ENCODE measurements at places on chromosomes 4 and X.

- no peaks in the 10 kb centered on the region for H3K36me3 ChIP-seq
- no peak overlapping the region for H3K27ac ChIP-seq
- DNase-seq = no peak
- H3K4me3 ChIP-seq = peak overlapping the region; percentile 12
- H3K27me3 ChIP-seq = no peaks in the 10 kb centered on the region
Measured at GRCh38 chr4:174119830-174120229, 163.6 kb downstream of the FBXO8 start.

DNA sequence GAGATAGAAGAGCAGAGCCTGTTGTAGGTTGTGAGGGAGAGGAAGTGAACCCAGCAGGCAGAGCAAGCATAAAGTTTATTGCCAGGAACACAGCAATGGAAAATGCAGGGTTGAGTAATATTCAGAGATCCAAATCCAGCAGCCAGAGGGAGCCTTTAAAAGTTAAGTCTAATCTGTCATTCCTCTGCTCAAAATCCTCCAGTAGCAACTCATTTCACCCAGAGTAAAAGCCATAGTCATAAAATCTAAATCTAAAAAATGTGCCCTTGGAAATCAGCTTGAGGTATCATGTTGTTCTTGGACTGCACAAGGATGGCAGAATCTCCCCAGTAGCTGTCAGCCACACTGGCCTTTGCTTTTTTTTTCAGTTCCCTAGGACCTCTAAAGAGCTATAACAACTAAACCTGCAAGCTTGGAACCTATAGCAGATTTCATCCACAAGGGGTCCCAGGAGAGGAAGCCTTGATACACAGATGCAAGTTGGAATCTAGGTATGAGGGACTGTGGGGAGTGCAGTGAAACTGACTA, 62.9 kb upstream of the FRAS1 start:
- H3K4me1 ChIP-seq = peaks cover 5% of the 10 kb centered on the region
- no peaks in the 10 kb centered on the region for H3K36me3 ChIP-seq

- H3K27me3 ChIP-seq = no peaks in the 10 kb centered on the region
- H3K4me1 ChIP-seq = no peaks in the 10 kb centered on the region
- H3K36me3 ChIP-seq = no peaks in the 10 kb centered on the region
- no peak for DNase-seq
Measured at GRCh38 chrX:67353651-67354370, 190.0 kb upstream of the AR start.

GRCh38 chrX:136202889-136203288, 48.3 kb downstream of the MAP7D3 start:
- DNase-seq = no peak
- H3K4me3 ChIP-seq = no peak overlapping the region
- H3K36me3 ChIP-seq = no peaks in the 10 kb centered on the region
- H3K27me3 ChIP-seq = no peaks in the 10 kb centered on the region
- no peak overlapping the region for H3K27ac ChIP-seq
- peaks cover 10% of the 10 kb centered on the region for H3K4me1 ChIP-seq

- peaks cover 6% of the 10 kb centered on the region for H3K4me1 ChIP-seq
- no peak for DNase-seq
- H3K27ac ChIP-seq = peak overlapping the region; percentile 64
- H3K27me3 ChIP-seq = no peaks in the 10 kb centered on the region
- peak overlapping the region; percentile 58 for H3K4me3 ChIP-seq
- H3K36me3 ChIP-seq = no peaks in the 10 kb centered on the region
Measured at GRCh38 chr4:30716681-30717207, 3.4 kb upstream of the PCDH7 start.

- H3K4me3 ChIP-seq = no peak overlapping the region
- peaks cover 2% of the 10 kb centered on the region for H3K4me1 ChIP-seq
- DNase-seq = no peak
- H3K36me3 ChIP-seq = no peaks in the 10 kb centered on the region
- H3K27me3 ChIP-seq = no peaks in the 10 kb centered on the region
Measured at GRCh38 chr4:185726931-185727330, 85.1 kb downstream of the SORBS2 start.

- H3K27me3 ChIP-seq = no peaks in the 10 kb centered on the region
- no peak overlapping the region for H3K27ac ChIP-seq
- H3K4me1 ChIP-seq = no peaks in the 10 kb centered on the region
- no peak overlapping the region for H3K4me3 ChIP-seq
- DNase-seq = peak; percentile 29
Measured at GRCh38 chrX:151713849-151714248, 2.0 kb upstream of the FATE1 start.

DNA sequence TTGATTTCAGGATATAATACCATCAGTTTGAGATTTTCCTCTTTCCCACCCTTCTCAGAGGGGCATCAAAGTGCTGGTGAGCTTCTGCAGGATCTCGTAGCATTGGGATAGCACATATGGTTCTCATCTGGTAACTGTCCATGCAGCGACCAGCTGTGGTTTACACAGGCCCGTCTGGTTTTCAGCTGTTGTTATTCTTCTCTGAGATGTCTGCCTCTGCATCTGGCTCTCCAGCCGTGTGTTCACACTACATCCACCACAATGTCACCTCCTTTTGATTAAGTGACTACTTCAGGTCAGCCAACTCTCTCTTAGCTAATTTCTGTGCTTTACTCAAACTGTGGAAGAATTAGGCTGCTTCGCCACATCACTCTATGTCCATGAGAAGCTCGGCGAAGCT, 676.7 kb upstream of the TENM3 start:
- no peak overlapping the region for H3K4me3 ChIP-seq
- no peaks in the 10 kb centered on the region for H3K36me3 ChIP-seq
- no peak overlapping the region for H3K27ac ChIP-seq
- no peak for DNase-seq
- no peaks in the 10 kb centered on the region for H3K27me3 ChIP-seq

DNA sequence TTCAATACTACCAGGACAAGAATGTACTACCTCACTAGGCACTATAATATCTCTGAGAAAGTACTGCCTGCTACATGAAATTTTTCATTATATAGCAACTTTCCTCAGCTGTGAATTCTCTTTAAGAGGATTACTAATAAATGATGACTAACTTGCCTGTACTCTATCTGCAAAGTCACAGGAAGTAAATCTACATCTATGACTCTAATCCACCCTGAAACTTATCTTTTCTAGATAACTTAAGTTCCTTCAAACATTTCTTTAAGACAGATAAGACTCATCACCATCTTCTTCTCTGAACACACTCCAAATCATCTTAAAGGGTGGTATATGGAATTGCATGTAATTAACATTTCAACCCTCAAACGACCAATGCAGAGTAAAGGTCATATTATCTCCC, 28.8 kb downstream of the RPS6KA3 start:
- no peak overlapping the region for H3K4me3 ChIP-seq
- no peaks in the 10 kb centered on the region for H3K36me3 ChIP-seq
- H3K4me1 ChIP-seq = peaks cover 22% of the 10 kb centered on the region
- DNase-seq = no peak
- peak overlapping the region; percentile 82 for H3K27ac ChIP-seq

DNA sequence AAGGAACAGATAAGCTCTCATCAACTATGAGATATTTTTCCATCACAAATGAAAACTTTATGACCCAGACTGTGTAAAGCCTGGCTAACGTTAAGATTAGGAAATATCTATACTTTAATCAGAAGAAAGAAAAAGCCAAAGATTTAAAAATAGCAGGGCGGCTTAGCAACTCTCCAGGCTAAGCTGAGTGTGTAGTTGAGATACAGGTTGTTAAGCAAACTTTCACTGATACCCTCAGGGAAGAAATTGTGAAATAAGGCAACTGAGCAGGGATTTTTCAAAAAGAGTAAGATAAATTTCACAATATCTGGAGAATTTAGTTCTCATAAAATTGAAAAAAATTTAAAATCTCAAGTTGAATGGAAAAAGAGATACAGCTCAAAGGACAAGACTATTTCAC, 382.0 kb downstream of the RAPGEF2 start:
- no peaks in the 10 kb centered on the region for H3K27me3 ChIP-seq
- H3K27ac ChIP-seq = no peak overlapping the region
- DNase-seq = no peak
- H3K36me3 ChIP-seq = no peaks in the 10 kb centered on the region

DNA sequence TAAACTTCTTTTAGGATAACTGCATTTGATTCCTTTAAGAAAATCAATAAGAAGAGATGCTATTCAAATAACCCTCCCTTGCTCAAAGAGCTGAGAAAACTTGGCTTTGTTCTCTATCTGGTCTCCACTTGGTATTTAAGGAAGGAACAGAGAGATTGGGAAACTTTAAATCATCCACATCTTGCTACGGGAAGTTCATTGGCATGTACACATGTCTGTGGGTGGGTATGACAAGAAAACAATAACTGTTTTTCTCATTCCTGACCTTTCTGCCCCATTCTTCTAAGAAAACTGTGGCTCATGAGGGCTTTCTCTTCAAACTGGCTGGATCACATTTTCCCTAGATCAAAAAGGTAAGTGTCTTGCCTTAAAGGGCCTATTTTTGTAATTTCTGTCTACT, 6.0 kb downstream of the SEL1L3 start:
- no peak for DNase-seq
- no peak overlapping the region for H3K4me3 ChIP-seq
- H3K27ac ChIP-seq = no peak overlapping the region
- no peaks in the 10 kb centered on the region for H3K36me3 ChIP-seq
- H3K27me3 ChIP-seq = no peaks in the 10 kb centered on the region
- no peaks in the 10 kb centered on the region for H3K4me1 ChIP-seq

- H3K4me3 ChIP-seq = no peak overlapping the region
- no peaks in the 10 kb centered on the region for H3K36me3 ChIP-seq
- H3K27me3 ChIP-seq = no peaks in the 10 kb centered on the region
- H3K27ac ChIP-seq = no peak overlapping the region
- no peaks in the 10 kb centered on the region for H3K4me1 ChIP-seq
Measured at GRCh38 chr4:104973708-104974107, 173.0 kb upstream of the TET2 start.

Measured in Caco-2 (cell line).